Right atrium auricular region (tissue), 2 donors: ENCODE measurements at places on chromosomes 3 and 15. TPM values are rescaled to one million over a fixed set of nuclear protein-coding genes. Genes with fewer than 3 reads are reported as not detected.

EXD1 gene
- total RNA-seq, result not detected

SCAPER gene
- 52.3 TPM for total RNA-seq

ZNF80 gene
- total RNA-seq, result not detected

MYO5C gene
- total RNA-seq, result 2.0 TPM

ZNF774 gene
- 4.3 TPM for total RNA-seq

PLCB2 gene
- total RNA-seq, result 8.4 TPM

TGM5 gene
- not detected for total RNA-seq

PIF1 gene
- 0.28 TPM for total RNA-seq

CLDN18 gene
- total RNA-seq, result 21.0 TPM

DNASE1L3 gene
- total RNA-seq, result 1.5 TPM

CADM2 gene
- 6.5 TPM for total RNA-seq

PP2D1 gene
- not detected for total RNA-seq

ILDR1 gene
- total RNA-seq, result not detected
